ENCODE measurements at places on chromosomes 13 and 19.

- DNase-seq, result no peak
Observed at GRCh38 chr13:113374511-113375175, 10.7 kb upstream of the GRTP1 start.

DNA sequence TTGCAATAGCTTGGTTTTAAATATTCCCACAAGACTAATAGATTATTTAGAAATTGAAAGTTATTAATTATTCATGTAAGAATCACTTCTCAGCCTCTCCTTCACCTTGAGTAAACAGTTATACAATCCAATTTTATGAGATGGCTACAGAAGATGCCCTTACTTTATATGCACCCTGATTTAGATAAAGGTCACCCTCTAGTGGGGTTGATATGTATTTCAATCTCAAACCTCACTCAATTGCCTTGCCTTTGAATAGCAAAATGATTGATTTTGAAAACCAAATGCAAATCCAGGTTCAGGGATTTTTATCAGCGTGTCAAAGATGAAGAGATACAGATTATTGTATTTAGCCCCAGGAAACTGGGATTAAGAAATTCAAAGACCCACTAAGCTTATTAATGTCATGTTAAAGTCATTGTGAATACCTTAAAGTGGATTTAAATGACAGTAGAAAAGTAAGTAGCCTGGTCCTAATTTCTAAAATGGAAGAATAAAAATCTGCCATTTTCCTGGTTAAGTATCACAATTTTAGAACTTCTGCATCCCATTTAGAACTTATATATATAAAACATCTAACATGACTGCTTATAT lies 305.1 kb downstream of the ITGBL1 start:
- DNase-seq, result peak; percentile 51

DNA sequence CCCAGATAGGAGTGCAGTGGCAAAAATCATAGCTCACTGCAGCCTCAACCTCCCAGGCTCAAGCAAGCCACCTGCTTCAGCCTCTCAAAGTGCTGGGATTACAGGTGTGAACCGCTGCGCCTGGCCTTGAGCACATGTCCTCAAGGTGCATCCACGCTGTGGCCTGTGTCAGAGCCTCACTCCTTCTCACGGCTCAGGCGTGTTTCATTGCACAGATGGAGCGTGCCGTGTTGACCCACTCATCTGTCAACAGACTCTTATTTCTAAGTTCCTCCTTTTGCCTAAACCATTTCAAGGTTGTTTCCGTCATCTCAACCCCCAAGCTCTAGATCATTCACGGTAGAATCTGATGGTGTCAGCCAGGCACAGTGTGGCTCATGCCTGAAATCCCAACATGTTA lies 28.2 kb downstream of the ATP8B3 start:
- no peak for DNase-seq

DNA sequence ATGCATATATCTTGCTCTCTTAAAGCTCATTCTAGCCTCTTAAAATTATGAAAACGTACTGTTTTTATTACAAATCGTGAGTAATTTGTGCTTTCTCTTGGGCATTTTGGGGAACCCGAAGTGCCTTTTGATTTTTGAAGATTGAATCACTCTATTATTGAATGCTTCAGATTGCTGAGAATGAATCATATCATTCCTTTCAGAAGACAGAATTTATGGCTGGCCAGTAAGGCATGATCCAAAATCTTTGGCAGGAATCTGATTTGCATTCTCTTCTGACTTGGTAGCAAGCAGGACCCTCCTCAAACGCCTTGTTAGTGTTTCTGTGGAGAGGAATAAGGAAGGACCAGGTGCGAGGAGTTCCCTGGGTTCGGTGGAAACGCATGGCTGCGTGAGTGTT lies 49.5 kb downstream of the STARD13 start:
- DNase-seq, result peak; percentile 68

GRCh38 chr19:12965812-12966135 lies 3.6 kb upstream of the DAND5 start:
- no peak for DNase-seq

- DNase-seq, result no peak
Observed at GRCh38 chr13:32320528-32320927, 5.2 kb downstream of the BRCA2 start.

DNA sequence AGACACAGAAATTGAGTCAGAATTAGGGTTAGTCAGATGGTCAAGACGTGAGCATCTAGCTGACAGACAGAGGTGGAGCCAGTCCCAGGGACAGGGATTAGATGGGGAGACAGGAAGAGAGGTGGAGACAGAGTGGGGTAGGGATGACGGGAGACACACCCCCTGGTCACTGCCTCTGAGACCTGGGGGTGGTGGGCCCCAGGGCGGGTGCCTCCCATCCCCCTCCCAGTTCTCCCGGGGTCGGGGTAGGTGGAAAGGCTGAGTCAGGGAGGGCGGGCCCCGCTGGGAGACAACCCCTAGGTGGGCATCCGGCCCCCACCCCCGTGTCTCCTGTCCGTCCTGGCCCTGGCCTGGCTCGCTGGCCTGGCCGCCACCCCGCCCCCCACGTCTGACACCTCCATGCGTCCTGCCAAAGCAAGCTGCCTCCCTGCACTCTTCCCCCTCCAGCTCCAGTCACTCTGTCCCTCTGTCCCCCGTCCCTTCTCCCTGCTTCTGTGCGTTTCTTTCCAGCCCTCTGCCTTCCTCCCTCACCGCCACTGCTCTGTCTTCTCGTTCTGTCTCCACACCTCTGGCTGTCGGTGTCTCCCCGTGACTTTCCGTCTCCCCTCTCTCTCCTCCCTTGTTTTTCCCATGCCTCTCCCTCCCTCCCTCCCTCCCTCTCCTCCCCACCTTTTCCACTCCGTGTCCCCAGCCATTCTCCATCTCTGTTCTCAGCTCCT lies 15.1 kb downstream of the CCDC97 start:
- DNase-seq, result no peak

- DNase-seq, result no peak
Observed at GRCh38 chr13:109859216-109859835, 72.9 kb upstream of the IRS2 start.

GRCh38 chr19:17762505-17763229 lies 11.4 kb downstream of the FCHO1 start:
- DNase-seq, result peak; percentile 15

GRCh38 chr13:99034333-99035085 lies 56.6 kb upstream of the DOCK9 start:
- no peak for DNase-seq

- DNase-seq, result no peak
Observed at GRCh38 chr13:77928909-77929308, 10.3 kb upstream of the EDNRB start.

- peak; percentile 51 for DNase-seq
Observed at GRCh38 chr13:19618977-19619376, 14.5 kb upstream of the MPHOSPH8 start.

- DNase-seq, result no peak
Observed at GRCh38 chr13:110388108-110388943, 81.2 kb downstream of the COL4A2 start.

GRCh38 chr19:39046037-39046821 lies 13.9 kb upstream of the FBXO27 start:
- peak; percentile 77 for DNase-seq

- DNase-seq, result no peak
Observed at GRCh38 chr13:50845211-50845610, 1.7 kb upstream of the DLEU7 start.

DNA sequence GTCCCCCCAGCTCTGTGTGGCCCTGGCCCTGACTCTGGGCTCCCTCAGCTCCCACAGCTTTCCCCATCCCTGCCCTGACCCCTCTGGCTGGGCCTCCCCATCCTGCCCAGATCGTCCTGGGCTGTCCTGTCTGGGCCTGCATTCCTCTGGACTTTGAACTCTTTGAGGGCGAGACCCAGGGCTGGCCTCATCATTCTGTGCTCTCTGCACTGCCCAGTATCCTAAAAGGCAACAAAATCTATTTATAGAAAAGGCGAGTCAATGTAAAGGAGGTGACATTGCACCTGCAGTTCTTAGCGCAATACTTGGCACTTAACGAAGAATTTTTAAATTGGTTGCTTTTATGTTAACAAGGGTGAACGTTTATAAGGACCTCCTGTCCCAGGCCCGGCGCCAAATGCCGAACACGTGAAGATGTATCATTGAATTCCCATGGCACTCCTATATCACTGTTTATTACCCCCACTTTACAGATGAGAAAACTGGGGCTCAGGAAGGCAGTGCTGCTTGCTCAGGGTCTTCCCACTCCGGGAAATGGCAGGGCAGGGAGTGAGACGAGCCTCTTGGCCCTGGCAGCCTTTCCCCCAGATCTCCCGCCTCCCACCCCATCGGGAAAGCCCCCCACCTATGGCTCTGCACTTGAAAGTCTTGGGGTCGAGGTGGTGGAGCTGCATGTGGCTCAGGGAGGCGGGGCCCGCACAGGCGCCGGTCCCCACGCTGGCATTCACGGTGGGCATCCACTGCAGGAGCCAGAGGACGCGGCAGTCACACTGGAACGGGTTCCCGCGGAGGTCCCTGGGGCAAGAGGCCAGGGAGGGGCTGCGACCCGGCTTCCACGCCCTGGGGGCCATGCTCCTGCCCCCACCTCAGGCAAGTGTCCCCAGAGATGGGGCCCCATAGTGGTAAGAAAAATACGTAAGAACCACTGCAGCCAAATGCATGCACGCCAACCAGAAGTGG lies 3.8 kb downstream of the LGI4 start:
- no peak for DNase-seq

DNA sequence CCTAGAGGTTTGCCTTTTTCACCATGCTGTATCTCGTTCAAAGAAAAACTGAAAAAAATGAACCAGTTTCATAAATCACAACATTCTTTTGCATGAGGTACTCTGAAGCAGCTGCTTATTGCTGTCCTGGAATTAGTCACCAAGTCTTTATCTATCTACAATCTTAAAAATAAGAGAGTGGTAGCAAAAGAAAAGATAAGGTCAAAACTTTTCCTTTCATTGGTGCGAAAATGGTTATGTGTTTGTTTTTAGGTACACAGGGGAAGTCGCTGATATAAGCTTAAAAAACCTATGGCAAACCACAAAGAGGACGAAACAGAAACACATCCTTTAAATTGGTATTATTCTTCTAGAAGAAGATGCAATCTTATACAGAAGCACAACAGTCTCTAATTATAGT lies 20.7 kb downstream of the OBI1 start:
- no peak for DNase-seq

- DNase-seq, result no peak
Observed at GRCh38 chr19:45152504-45153338, 8.1 kb downstream of the NKPD1 start.

- DNase-seq, result peak; percentile 36
Observed at GRCh38 chr19:30669329-30670010, 297.3 kb downstream of the ZNF536 start.

- DNase-seq, result peak; percentile 68
Observed at GRCh38 chr13:74040200-74040599, 94.0 kb downstream of the KLF12 start.

Measured in ACHN (cell line).